ENCODE measurements at places on chromosomes 12 and 14. TPM values are rescaled to one million over a fixed set of nuclear protein-coding genes. Genes with fewer than 3 reads are reported as not detected.

DNA sequence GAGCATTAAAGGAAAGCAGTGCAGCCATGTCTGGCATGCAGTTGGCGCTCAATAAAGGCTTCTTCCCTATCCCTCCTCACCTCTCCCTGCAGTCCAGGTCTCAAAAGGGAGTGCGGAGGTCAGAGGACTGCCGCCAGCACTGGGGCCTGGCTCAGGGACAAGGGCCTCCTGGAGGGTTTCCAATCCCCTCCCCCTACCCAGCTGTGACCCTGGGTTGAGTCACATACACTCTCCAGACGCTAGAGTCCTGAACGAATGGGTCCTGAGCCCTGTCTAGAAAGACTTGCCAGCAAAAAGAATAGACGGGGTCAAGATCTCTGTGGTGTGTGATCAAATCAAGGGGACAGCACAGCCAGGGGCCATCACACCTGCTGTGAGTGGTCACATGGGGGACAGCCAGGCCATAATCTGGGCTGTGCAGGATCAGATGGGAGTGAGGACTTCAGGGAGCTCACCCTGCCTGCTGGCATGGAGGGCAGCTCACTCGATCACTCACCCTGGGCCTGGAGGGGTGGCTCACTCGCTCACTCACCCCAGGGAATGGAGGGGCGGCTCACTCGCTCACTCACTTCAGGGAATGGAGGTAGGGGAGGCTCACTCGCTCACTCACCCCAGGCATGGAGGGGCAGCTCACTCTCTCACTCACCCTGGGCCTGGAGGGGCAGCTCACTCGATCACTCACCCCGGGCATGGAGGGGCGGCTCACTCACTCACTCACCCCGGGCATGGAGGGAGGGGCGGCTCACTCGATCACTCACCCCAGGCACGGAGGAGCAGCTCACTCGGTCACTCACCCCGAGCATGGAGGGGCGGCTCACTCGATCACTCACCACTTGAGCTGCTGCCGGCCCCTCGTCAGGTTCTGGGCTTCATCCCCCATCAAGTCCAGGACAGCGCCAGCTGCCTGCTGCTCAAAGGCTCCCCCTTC, 12.8 kb downstream of the CFAP73 start:
- H3K36me3 ChIP-seq, result peaks cover 4% of the 10 kb centered on the region
- H3K4me3 ChIP-seq, result no peak overlapping the region

TPH2 gene
- total RNA-seq, result not detected

DNA sequence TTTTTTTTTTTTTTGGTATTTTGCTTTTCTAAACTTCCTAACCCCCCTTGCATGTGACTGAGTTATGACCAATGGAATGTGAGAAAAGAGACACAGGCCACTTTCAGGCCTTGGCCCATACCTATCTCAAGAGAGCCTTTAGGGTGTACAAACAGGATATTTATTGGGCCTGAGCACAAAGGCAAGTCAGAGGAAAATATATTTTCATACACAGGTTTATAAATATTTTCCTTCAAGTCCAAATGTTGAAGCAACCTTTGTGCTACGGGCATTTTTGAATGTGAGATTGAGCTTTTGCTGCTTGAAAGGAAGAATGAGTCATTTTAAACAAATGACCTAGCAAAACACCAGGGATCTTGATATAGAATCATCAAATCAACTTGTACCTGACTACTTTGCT, 228.6 kb upstream of the E2F7 start:
- no peaks in the 10 kb centered on the region for H3K27me3 ChIP-seq
- no peak overlapping the region for H3K27ac ChIP-seq
- no peak overlapping the region for H3K4me3 ChIP-seq
- peak; percentile 10 for DNase-seq
- peaks cover 4% of the 10 kb centered on the region for H3K4me1 ChIP-seq

GRCh38 chr14:54168489-54168888, 211.9 kb upstream of the BMP4 start:
- DNase-seq, result no peak
- H3K4me1 ChIP-seq, result peaks cover 4% of the 10 kb centered on the region
- H3K36me3 ChIP-seq, result no peaks in the 10 kb centered on the region
- H3K27ac ChIP-seq, result no peak overlapping the region

- peaks cover 33% of the 10 kb centered on the region for H3K4me1 ChIP-seq
- no peaks in the 10 kb centered on the region for H3K27me3 ChIP-seq
- no peak overlapping the region for H3K4me3 ChIP-seq
These were observed 15.0 kb downstream of the BAG5 start for GRCh38 chr14:103547455-103547940.

CBLN3 gene
- 5.6 TPM for total RNA-seq

- H3K36me3 ChIP-seq, result peaks cover 8% of the 10 kb centered on the region
- H3K4me1 ChIP-seq, result peaks cover 10% of the 10 kb centered on the region
- peak overlapping the region; percentile 97 for H3K27ac ChIP-seq
- H3K27me3 ChIP-seq, result no peaks in the 10 kb centered on the region
- DNase-seq, result peak; percentile 81
These were observed 371 bp downstream of the CHD8 start for GRCh38 chr14:21455592-21455911.

GRCh38 chr12:1330477-1330827, 263.9 kb downstream of the FBXL14 start:
- no peak overlapping the region for H3K27ac ChIP-seq
- no peak for DNase-seq
- H3K36me3 ChIP-seq, result no peaks in the 10 kb centered on the region
- H3K4me3 ChIP-seq, result no peak overlapping the region

DNA sequence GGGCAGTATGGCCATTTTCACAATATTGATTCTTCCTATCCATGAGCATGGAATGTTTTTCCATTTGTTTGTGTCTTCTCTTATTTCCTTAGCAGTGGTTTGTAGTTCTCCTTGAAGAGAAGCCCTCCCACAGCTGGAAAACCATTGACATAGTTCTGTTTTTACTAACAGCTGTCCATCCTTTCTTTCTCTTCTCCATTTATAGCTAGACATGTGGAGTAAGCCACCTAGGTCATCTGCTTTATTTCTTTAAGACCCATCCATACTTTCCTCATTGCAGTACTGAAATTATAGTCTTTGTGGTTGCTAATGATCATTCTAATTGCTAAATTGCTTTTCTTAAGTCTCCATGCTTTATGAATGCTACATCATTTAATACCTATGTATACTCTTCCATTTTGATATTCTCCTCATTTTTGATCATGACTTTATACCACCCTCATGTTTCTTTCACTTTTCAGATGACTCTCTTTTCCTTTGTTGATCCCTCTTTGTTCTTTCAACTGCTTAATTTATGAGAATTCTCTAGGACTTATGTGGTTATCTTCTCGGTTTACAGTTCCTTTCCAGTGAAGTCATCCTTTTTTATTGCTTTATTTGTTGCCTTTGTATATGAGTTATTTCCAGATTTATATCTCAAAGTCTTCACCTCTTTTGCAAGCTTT, 114.2 kb downstream of the PCNX1 start:
- H3K27me3 ChIP-seq, result no peaks in the 10 kb centered on the region
- H3K27ac ChIP-seq, result peak overlapping the region; percentile 22
- H3K4me3 ChIP-seq, result peak overlapping the region; percentile 22

PLCZ1 gene
- total RNA-seq, result not detected

CYP27B1 gene
- total RNA-seq, result 0.86 TPM

- DNase-seq, result no peak
- H3K27ac ChIP-seq, result no peak overlapping the region
- no peak overlapping the region for H3K4me3 ChIP-seq
- no peaks in the 10 kb centered on the region for H3K27me3 ChIP-seq
- no peaks in the 10 kb centered on the region for H3K36me3 ChIP-seq
These were observed 12.0 kb downstream of the OSBPL8 start for GRCh38 chr12:76547526-76547925.

- H3K27ac ChIP-seq, result no peak overlapping the region
- H3K27me3 ChIP-seq, result no peaks in the 10 kb centered on the region
- peaks cover 3% of the 10 kb centered on the region for H3K4me1 ChIP-seq
These were observed 103.5 kb downstream of the METTL25 start for GRCh38 chr12:82461836-82462235.

DNA sequence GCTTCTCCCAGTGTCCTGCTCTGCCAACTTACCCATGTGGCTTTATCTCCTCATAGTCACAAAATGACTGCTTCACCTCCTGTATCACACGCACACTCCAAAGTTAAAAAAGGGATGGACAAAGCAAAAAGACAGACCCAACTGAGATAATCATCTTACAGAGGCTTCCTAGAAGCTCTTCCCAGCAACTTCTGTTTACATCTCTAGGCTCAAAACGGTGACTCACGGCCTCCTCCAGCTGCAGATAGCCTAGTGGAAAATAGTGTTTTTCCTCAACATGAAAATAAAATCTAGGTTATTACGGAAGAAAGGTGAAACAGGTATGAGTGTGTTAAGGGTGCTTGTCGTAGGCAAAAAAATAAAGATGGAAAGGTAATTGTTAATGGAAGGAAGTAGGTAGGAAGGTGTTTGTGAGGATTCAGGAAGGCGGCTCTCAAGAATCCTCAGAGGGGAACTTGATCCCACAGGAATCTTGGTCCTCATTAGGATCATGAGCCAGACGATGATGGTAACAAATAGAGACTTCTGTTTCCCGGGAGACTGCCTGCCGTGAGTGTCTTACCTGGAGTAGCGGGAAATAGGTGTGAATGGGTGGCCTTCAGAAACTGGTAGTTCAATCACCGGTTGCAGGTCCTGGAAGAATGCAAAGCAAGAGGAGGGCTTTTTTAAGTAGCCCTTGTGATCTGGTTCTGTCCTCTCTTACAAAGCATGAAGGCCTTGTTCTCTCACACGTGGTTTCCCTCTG, 487.5 kb upstream of the TMEM132C start:
- no peaks in the 10 kb centered on the region for H3K4me1 ChIP-seq
- no peaks in the 10 kb centered on the region for H3K36me3 ChIP-seq
- H3K27ac ChIP-seq, result no peak overlapping the region
- H3K27me3 ChIP-seq, result no peaks in the 10 kb centered on the region

BMP4 gene
- total RNA-seq, result not detected

- H3K27me3 ChIP-seq, result no peaks in the 10 kb centered on the region
- DNase-seq, result peak; percentile 4
- H3K4me3 ChIP-seq, result no peak overlapping the region
- no peaks in the 10 kb centered on the region for H3K4me1 ChIP-seq
These were observed 105.8 kb downstream of the BMP4 start for GRCh38 chr14:53850714-53851296.

DNA sequence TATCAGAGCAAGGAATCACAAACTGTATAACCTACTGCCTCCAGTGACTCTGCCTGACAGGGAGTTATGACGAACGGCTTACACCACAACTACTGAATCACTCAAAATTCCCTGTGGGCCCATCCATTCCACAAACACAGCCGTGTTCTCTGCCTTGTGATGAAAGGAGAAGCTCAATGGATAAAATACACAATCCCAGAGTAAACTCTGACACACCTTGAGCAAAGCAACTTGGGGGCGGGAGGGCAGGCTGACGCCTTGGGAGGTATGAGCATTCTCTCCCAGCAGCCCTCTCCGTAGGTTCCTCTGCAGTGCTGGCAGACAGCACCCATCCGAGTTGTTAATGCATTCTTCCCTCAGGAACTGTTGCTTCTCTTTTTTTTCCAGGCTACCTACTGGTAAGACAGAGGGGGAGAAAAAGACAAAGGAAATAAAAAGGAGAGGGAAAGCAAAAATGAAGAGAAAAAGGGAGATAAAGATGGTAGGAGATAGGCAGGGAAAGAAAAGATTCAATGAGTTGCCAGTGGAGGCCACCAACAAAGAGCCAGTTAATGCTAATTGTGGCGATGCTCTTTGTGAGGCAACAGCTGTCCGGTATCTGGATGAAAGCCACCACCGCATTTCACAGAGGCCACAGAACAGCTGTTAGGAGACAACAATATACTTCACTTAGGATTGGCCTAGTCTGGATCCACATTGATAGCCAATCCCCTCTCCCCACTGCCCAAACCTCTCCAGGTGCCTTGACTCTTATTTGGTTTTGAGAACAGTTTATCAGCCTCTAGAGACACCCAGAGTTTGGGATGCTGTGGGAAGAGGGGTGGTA, 4.7 kb upstream of the DIO2 start:
- H3K4me3 ChIP-seq, result no peak overlapping the region
- peak overlapping the region; percentile 19 for H3K27ac ChIP-seq
- peak; percentile 57 for DNase-seq
- H3K27me3 ChIP-seq, result no peaks in the 10 kb centered on the region

RNU4-1 gene
- not detected for total RNA-seq

- no peak for DNase-seq
- H3K27ac ChIP-seq, result no peak overlapping the region
- peaks cover 4% of the 10 kb centered on the region for H3K27me3 ChIP-seq
- H3K4me3 ChIP-seq, result no peak overlapping the region
These were observed 271.2 kb downstream of the PDZRN4 start for GRCh38 chr12:41459111-41459905.

GRCh38 chr14:99037777-99038430, 234.1 kb downstream of the BCL11B start:
- no peak overlapping the region for H3K27ac ChIP-seq
- H3K36me3 ChIP-seq, result no peaks in the 10 kb centered on the region
- no peaks in the 10 kb centered on the region for H3K27me3 ChIP-seq
- H3K4me3 ChIP-seq, result no peak overlapping the region

KRT86 gene
- total RNA-seq, result not detected

GRCh38 chr12:79732638-79733037, 41.9 kb upstream of the PAWR start:
- no peaks in the 10 kb centered on the region for H3K27me3 ChIP-seq
- H3K27ac ChIP-seq, result no peak overlapping the region
- H3K4me3 ChIP-seq, result no peak overlapping the region
- H3K4me1 ChIP-seq, result peaks cover 10% of the 10 kb centered on the region
- H3K36me3 ChIP-seq, result no peaks in the 10 kb centered on the region
- no peak for DNase-seq

DIO3 gene
- not detected for total RNA-seq

DNA sequence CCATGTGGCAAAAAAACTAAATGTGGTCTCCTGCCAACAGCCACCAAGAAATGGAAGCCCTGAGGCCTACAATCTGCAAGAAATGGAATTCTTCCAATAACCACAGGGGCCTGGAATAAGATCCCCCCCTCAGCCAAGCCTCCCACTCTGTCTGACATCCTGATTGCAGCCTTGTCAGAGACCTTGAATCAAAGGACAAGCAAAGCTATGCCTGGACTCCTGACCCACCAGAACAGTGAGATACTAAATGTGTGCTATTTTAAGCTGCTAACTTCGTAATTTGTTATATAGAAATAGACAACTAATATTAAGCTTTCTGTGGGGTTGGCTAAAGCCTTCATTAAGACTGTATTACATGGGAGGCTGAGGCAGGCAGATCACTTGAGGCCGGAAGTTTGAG, 77.7 kb downstream of the TBX5 start:
- H3K27ac ChIP-seq, result no peak overlapping the region
- H3K36me3 ChIP-seq, result no peaks in the 10 kb centered on the region
- no peak overlapping the region for H3K4me3 ChIP-seq
- H3K4me1 ChIP-seq, result no peaks in the 10 kb centered on the region
- no peaks in the 10 kb centered on the region for H3K27me3 ChIP-seq

DNA sequence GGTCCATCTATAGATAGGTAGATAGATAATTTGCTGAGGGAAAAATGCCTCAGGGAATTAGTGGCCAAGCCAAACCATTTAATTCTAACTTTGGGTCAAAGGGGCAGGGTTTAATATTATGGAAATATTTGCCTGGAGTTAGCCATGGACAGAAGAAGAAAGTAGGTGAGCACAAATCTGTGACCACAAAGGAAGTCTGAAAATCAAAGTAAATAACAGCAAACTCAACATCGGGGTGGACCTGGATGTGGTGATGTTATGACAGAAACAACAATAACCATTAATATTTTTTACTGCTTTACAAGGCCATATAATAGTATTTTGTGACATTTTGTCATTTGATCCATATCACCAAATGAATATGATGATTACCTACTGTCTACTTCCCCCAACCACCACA, 578.0 kb upstream of the MGAT4C start:
- no peaks in the 10 kb centered on the region for H3K4me1 ChIP-seq
- no peaks in the 10 kb centered on the region for H3K27me3 ChIP-seq
- no peak for DNase-seq
- no peak overlapping the region for H3K27ac ChIP-seq
